ENCODE measurements at places on chromosomes 1 and 21.

GRCh38 chr1:228791791-228792190 is 56.5 kb downstream of the RHOU start:
- no peak for DNase-seq

- no peak for DNase-seq
Observed at GRCh38 chr21:32949701-32950100, 76.0 kb upstream of the OLIG2 start.

GRCh38 chr1:31650161-31651088 is 5.7 kb upstream of the PEF1 start:
- DNase-seq: no peak

DNA sequence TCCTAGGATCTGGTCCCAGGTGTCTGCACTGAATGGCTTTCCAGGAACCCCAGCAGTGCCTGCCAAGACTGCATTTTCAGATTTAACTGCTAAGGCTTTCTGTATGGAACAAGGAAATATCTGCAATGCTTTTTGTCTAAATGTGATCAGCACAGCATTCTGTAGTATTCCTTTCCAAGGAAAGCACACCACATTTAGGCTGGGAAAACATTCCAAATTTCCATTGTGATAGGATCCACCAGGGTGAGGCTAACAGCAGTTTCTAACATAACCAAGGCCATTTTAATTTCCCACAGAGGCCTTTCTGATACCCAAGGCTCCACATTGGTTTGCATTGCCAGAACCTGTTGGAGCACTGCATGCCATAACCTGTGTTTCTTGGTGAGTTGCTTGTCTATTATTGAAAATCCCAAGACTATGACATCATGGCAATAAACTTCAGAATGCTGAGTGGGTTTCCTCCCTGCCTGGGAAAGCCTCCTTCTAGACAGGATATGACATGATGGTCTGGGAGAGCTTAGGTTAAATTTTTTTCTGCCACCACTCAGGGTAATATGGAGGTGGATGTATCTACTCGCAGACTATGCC is 23.3 kb upstream of the PTGFRN start:
- peak; percentile 84 for DNase-seq

- no peak for DNase-seq
Observed at GRCh38 chr1:156392452-156392853, 23.4 kb downstream of the RHBG start.

GRCh38 chr1:61005614-61006580 is 76.5 kb upstream of the NFIA start:
- no peak for DNase-seq

All from brain microvascular endothelial cell (primary cell).